ENCODE measurements at places on chromosomes 16 and 17. TPM values are rescaled to one million over a fixed set of nuclear protein-coding genes. Genes with fewer than 3 reads are reported as not detected.

Gene TEKT5
- 0.04 TPM for total RNA-seq

Gene SPOP
- 43.1 TPM for total RNA-seq

Gene HOXB6
- 30.7 TPM for total RNA-seq

Gene EARS2
- 44.8 TPM for total RNA-seq

Gene PRR35
- total RNA-seq: not detected

Gene ZNF319
- 15.7 TPM for total RNA-seq

Gene IQCK
- 25.9 TPM for total RNA-seq

Gene ZNF385C
- total RNA-seq: 0.34 TPM

Gene SLC13A2
- total RNA-seq: not detected

Gene WBP2
- total RNA-seq: 93.3 TPM

DNA sequence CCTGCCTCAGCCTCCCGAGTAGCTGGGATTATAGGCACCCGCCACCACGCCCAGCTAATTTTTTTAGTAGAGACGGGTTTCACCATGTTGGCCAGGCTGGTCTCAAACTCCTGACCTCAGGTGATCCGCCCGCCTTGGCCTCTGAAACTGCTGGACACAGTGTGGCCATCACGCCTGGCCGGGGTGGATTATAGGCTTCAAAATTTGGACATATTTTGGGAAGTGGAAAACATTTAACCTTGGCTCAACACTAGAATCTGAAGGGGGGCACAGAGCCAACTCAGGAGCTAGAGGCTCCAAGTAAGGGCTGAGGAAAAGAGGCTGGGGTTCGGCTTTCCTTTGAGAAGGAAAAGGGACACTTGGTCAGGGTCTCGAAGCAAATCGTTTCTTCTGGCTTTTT, 2.2 kb upstream of the CDK5R1 start:
- DNase-seq: no peak

DNA sequence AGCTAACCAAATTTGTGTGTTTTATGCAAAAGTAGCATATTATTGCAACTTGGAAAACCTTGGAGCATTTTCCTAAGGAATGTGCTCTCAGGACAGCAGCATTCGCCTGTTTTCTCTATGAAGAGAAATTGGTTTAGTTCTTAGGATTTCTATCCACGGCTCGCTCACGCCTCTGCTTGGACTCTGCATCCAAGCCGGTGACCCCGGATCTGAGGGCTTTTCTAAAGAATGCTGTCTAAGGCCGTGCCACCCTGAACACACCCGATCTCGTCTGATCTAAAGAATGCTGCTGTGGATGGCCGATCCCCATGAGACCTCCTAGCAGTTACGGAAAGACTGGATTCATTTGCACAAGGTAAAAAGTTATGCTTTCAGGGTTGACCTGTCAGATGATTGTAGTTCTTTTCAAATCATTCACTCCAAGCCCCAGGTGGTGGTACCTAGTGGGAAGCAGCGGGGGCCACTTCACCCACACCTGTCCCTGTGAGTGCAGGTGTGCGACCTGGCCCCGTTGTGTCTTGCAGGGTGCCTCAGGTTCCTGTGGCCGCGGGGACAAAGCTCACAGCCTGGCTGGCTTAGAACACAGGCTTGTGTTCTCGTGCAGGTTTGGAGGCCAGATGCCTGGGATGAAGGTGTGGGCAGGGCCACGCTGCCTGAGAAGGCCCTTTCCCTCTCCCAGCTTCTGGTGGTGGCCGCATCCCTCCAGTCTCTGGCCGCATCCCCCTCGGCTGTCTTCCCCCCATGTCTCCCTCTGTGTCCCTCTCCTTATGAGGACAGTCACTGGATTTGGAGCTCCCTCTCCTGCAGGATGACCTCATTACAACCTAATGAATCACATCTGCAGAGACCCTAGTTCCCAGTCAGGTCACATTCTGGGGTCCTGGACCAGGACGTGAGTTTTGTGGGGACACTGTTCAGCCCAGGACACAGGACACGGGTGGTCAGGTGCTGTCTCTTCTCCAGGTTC, 71.1 kb downstream of the BANP start:
- no peak for DNase-seq

- no peak for DNase-seq
Measured at GRCh38 chr17:18866866-18867813, 9.2 kb downstream of the PRPSAP2 start.

- DNase-seq: no peak
Measured at GRCh38 chr17:76368545-76368944, 14.8 kb upstream of the PRPSAP1 start.

DNA sequence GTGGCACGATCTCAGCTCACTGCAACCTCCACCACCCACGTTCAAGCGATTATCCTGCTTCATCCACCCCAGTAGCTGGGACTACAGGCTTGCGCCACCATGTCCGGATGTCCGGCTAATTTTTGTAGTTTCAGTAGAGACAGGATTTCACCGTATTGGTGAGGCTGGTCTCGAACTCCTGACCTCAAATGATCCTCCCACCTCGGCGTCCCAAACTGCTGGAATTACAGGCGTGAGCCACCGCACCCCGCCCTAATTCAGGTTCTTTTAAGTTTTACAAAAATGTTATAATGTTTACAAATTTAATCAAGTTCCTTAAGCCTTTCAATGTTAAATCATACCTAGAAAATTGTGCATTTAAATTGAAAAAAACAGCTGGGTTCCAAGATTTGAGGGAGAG, 13.3 kb upstream of the GJD3 start:
- no peak for DNase-seq
